Urinary bladder (tissue), 4 donors: ENCODE measurements at places on chromosomes 12 and 14. TPM values are rescaled to one million over a fixed set of nuclear protein-coding genes. Genes with fewer than 3 reads are reported as not detected.

DNA sequence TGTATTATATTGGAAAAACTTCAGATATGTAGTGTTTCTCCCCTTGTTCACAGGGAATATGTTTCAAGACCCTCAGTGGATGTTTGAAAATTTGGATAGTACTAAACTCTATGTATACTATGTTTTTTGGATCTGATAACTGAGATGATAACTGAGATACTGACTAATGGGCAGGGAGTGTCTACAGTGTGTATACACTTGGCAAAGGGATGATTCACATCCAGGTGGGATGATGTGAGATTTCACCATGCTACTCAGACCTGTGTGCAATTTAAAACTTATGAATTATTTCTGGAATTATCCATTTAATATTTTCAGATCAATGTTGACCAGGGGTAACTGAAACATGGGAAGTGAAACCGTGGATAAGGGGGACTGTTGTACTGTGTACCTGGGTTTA is 13.8 kb downstream of the RAD51B start:
- DNase-seq, result no peak

DNA sequence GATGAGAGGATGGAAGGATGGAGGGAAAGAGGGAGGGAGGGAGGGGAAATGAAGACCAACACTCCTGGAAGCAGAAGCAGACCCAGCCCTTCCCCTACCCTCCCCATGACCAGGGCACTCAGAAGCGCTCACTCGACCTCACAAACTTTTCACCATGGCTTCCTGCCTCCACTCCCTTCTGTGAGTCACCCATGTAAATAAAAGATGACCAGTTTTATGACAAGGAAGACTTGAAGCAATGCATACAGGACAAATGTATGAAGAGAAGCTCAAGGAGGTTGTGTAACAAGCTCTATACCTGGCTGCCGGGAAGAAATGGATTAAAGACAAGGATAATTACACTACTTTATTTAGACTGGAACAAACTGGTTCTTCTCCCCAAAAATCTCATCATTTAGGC is 63.8 kb downstream of the CDC42BPB start:
- peak; percentile 36 for DNase-seq

DNA sequence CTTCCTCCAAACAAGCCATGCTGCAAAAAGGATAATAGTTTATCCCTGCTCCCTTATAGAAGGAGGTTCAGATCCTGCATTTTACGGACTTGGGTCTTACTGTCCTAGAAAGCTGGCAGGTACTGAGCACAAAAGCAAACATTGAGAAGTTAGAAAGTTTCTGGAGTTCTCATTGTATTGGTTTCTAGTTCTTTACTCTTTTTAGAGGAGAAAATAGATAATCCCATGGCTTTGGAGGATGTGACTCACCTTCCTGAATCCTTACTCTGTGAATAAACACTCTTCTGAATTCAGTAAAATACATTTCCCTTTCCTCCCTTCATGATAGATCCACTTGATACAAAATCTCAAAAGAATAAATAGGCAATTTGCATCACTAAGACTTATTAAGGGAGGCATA is 188.9 kb downstream of the NPAS3 start:
- DNase-seq, result no peak

GRCh38 chr12:19572920-19573558 is 133.7 kb downstream of the AEBP2 start:
- no peak for DNase-seq

GRCh38 chr14:71907793-71908515 is 24.3 kb upstream of the RGS6 start:
- no peak for DNase-seq

DNA sequence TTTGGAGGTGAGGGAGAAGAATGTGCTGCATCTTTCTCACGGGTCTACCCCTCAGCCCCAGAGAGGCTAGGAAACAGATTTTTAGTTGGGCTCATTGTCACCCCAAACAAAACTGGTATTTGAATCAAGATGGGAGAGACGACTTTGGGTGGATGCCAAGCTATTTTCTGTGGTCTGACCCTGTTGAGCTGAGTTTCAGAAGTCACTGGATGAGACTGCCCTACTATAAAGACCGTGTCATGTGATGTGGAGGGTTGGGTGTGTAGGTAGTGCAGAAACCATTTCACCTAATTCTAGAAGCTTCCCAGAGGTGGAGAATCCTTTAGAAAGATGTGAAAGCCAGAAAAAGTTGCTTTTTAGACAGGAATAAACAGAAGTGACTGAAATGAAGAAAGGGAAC is 60.2 kb downstream of the IFT43 start:
- no peak for DNase-seq

- no peak for DNase-seq
Measured at GRCh38 chr12:65673732-65674131, 150.6 kb upstream of the HMGA2 start.

DNA sequence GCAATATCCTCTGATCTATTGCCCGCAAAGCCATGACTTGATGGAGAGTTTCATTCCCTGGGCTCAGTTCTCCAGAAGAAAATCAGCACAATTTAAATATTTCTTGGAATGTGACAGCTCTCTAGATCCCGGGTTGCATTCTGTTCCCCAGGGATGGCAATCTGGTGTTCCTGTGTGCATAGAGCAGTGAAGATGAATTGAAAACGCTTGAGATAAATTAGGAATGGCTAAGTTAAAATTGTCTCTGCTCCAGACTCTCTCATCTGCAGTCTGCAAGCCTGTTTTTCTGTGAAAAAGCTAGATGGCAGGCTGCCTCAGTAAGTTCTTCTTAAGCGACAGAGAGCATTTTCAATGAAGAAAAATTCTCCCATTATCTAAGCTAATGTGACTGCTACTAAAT is 582.5 kb upstream of the MGAT4C start:
- no peak for DNase-seq

GRCh38 chr14:88140874-88141273 is 135.9 kb downstream of the GPR65 start:
- no peak for DNase-seq

DNA sequence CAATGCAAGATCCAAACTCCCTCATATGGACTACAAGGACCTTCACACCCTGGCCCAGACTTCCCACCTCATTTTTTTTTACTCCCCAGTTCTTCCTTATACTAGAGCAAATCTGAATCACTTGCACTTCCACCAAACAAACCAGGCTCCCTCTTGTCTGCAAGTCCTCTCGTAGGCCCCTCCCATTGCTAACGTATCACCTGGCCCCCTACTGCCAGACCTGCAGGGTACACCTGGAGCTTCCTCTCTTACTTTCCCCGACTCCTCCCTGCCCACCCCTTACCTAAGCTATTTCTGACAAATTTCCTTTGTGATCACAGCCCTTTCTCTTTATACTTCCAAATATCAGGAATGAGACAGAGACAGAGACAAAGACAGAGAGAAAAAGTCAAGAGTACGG is 463.9 kb downstream of the GALC start:
- no peak for DNase-seq

DNA sequence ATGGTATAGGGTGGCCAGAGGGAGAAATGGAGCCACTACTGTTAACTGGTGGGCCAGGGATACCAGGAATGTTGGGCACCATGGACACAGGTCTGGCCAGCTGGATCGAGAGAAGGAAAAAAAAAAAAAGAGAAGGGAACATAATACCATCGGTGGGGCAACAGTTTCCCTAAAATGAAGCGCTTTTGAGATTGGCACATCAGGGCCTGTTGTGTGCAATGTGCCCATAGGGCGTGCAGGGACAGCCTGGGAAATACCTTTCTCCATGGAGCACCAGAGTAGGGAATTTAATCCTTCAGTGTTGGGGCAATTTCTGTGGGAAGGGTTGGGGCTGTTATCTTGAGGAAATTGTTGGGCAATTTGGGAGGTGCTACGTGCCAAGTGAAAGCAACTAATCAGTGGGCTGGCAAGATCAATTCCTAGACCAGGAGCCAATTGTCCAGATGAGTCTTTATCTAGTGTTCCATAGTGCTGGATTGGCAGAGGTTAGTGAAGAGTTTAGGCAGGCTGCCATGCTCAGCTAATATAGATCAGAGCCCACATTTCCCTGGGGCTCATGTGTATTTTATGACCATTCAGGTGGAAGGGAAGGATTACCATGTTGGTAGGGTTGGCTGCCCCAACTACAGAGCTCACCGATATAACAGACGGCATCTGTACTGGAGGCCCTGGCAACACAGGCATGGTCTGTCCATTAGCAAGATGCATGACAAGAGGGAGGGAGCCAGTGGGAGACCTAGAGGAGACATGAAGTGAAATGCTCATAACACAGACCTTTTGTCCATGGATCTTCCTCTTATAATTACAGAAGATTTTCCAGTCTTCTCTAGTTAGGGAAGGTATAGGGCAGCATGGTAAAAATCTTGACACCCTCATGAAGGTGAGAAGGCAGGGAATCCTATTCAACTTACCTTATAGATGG is 25.5 kb upstream of the NPFF start:
- DNase-seq, result no peak

DNA sequence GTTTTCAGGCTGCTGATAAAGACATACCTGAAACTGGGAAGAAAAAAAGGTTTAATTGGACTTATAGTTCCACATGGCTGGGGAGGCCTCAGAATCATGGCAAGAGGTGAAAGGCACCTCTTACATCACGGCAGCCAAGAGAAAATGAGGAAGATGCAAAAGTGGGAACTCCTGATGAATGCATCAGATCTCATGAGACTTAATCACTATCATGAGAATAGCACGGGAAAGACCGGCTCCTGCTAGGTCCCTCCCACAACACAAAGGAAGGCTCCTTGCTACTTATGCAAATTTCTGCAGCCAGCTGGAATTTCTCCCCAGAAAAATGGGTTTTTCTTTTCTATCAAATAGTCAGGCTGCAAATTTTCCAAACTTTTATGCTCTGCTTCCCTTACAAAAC is 174.1 kb upstream of the RMST start:
- DNase-seq, result no peak

DNA sequence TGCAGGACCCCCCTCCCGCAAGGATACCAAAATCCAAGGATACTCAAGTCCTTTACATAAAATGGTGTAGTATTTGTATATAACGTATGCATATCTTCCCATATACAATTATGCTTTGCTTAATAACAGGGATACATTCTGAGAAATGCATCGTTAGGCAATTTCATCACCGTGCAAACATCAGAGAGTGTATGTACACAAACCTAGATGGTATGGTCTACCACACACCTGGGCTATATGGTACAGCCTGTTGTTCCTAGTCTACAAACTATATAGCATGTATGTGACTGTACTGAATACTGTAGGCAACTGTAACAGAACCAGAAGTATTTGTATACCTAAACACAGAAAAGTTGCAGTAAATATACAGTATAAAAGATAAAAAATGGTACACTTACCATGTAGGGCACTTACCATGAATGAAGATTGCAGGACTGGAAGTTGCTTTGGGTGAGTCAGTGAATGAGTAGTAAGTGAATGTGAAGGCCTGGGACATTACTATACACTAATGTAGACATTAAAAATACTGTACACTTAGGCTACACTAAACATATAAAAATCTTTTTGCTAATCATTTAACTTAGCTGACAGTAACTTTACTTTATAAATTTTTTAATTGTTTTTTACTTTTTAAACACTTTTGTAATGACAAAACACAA is 141.1 kb downstream of the SLC41A2 start:
- DNase-seq, result no peak

- no peak for DNase-seq
Measured at GRCh38 chr14:101232340-101233020, 328.8 kb upstream of the DIO3 start.

- no peak for DNase-seq
Measured at GRCh38 chr14:100436745-100437406, 113.7 kb downstream of the SLC25A47 start.

Gene PTPN21
- 22.4 TPM for total RNA-seq

Gene RASSF8
- 63.1 TPM for total RNA-seq

Gene CMA1
- total RNA-seq, result 3.2 TPM

Gene CACNA1C
- 25.7 TPM for total RNA-seq

Gene MYH6
- total RNA-seq, result 0.26 TPM

Gene PPP2R5C
- 118 TPM for total RNA-seq

Gene ZNF664
- 71.6 TPM for total RNA-seq

Gene GUCY2C
- total RNA-seq, result not detected
